Left ventricle myocardium superior (tissue), 1 donor: ENCODE measurements at places on chromosomes 16 and 17. TPM values are rescaled to one million over a fixed set of nuclear protein-coding genes. Genes with fewer than 3 reads are reported as not detected.

The CCL22 gene
- total RNA-seq = not detected

The TEFM gene
- 14.2 TPM for total RNA-seq

The KANSL1 gene
- total RNA-seq = 26.9 TPM

DNA sequence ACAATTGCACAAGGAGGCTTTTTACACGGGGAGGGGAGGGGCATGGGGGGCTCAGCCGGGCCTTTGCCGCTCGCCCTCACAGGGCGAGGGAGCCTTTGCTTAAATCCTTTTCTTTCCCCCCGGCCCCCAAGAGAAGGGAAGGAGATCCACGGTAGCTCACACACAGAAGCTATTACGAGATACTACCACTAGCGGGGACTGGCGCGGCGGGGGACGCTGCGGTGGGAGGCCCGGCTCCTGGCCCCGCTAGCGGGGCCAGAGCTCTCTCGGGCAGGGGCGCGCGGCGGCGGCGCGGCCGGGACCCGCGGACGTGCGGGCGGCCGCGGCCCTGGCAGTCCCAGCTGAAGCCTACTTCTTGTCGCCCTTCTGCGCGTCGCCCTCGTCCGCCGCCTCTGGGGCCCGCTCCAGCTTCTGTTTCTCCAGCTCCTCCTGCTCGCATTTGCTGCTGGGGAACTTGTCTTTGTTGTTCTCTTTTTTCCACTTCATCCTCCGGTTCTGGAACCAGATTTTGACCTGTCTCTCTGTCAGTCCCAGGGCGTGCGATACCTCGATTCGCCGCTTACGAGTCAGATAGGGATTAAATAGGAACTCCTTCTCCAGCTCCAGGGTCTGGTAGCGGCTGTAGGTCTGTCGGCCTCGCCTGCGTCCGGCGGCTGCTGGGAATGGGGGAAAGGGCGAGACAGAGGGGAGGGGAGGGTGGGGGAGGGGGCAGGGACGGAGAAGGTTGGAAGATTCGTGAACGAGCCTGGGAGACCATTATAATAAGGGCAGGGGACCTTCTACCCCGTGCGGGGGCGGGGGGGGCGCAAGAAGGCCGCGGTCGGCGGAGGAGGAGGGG is 2.0 kb downstream of the HOXB8 start:
- DNase-seq = peak; percentile 40

- no peak for DNase-seq
Observed at GRCh38 chr16:88343271-88343791, 39.4 kb upstream of the ZNF469 start.

GRCh38 chr17:47873200-47874090 is 22.5 kb upstream of the SP6 start:
- no peak for DNase-seq

DNA sequence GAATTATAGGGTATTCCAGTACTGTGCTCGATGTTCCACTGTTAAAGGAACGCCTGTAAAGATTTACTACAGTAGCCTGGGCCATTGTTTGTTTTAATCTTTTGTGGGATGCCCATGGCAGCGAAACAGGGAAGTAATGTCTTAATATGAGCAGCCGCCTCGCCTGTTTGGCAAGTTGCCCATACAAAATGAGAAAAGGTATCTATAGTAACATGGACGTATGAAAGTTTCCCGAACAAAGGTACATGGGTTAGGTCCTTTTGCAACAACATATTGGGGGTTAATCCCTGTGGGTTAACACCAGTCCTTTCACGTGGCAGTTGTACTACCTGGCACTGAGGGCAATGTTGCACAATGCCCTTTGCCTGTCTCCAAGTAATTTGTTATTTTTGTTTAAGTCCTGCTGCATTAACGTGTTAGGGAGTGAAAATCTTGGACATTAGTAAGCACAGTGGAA is 21.1 kb upstream of the TMC5 start:
- DNase-seq = no peak

- no peak for DNase-seq
Observed at GRCh38 chr17:31309556-31309955, 4.3 kb downstream of the EVI2B start.

- no peak for DNase-seq
Observed at GRCh38 chr16:57412584-57412983, 8.0 kb downstream of the CCL17 start.

GRCh38 chr17:82006468-82007227 is 16.0 kb downstream of the CENPX start:
- DNase-seq = no peak

- peak; percentile 39 for DNase-seq
Observed at GRCh38 chr16:21523411-21524067, 75.8 kb upstream of the METTL9 start.
